Stimulated activated CD8-positive, alpha-beta memory T cell treated with anti-CD3 and anti-CD28 coated beads, Interleukin-2, amount 100 ng/mL, for 1 hour (primary cell): ENCODE measurements at places on chromosomes 5 and 9.

GRCh38 chr5:8241076-8241475 lies 372.1 kb downstream of the MTRR start:
- DNase-seq = no peak

- DNase-seq = no peak
Observed at GRCh38 chr5:53877243-53877642, 316.8 kb downstream of the NDUFS4 start.

- no peak for DNase-seq
Observed at GRCh38 chr5:82314964-82315758, 37.0 kb upstream of the RPS23 start.

GRCh38 chr5:177350776-177351391 lies 584 bp downstream of the LMAN2 start:
- no peak for DNase-seq

GRCh38 chr9:88949961-88950340 lies 41.3 kb upstream of the S1PR3 start:
- no peak for DNase-seq

DNA sequence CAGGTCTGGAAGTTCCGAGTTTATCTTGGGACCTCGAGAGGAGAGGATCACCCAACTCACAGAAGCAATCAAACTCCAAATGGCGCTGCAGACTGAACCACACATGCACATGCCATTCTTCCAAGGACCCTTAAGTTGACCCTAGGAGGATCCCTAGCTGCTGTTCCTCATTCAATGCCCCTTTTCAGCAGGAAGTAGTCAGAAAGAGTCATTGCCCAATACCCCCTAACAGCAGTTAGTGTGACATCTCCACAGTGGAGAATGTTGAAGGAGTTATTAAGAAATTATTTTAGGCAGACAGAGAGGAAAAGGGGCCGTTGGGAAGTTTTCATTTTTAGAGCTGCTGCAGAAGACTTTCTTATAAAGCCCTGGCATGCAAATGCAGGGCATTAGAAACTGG lies 229.9 kb upstream of the DAB2 start:
- no peak for DNase-seq

- no peak for DNase-seq
Observed at GRCh38 chr5:129963359-129963758, 59.1 kb downstream of the CHSY3 start.

GRCh38 chr9:28464481-28465216 lies 891.4 kb upstream of the C9orf72 start:
- no peak for DNase-seq

DNA sequence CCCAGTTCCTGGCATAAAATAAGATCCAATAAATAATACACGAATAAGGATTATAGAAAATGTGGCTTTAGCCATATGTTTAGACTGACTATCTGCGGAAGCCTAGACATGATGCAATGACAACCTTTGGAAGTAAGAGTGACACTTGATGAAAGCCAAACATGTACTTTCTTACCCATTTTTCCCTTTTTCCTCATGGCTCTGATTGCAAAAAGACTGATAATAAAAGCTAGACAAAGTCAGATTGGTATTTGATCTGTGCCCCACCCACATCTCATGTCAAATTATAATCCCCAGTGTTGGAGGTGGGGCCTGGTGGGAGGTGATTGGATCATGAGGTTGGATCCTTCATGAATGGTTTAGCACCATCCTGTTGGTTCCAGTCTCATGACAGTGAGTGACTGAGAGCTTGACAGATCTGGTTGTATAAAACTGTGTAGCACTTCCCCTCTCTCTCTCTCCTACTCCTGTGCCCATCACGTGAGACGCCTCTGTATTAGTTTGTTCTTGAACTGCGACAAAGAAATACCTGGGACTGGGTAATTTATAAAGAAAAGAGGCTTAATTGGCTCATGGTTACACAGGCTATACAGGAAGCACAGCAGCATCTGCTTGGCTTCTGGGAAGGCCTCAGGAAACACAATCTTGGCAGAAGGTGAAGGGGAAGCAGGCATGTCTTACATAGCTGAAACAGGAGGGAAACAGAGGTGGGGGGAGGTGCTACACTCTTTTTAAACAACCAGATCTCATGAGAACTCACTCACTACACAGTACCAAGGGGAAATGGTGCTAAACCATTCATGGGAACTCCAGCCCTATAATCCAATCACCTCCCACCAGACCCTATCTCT lies 243.4 kb upstream of the PIK3R1 start:
- DNase-seq = no peak

- DNase-seq = peak; percentile 50
Observed at GRCh38 chr9:35616681-35617459, 1.3 kb downstream of the CD72 start.

GRCh38 chr5:37645707-37646106 lies 194.1 kb downstream of the GDNF start:
- no peak for DNase-seq

- no peak for DNase-seq
Observed at GRCh38 chr5:9863486-9863885, 233.3 kb upstream of the TAS2R1 start.

DNA sequence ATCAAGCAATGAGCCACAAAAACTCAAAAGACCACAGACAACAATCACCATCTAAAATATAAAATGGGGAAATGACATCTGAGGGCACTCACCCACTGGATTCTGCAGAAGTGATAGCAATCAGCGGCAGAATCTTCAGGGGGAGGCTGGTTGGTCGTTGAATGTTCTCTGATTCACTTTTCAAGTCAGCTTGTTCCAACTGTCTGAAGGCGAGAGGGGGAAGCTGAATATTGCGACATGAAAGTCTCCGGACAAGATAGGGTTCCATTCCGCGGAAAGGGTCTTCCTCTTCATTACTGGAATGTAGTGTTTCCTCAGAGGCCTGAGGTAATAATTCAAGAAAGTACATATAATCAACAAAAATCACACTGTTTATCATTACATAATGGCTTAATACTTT lies 94.9 kb upstream of the PDE4D start:
- DNase-seq = no peak

- no peak for DNase-seq
Observed at GRCh38 chr5:77644371-77645157, 6.1 kb upstream of the OTP start.

GRCh38 chr5:74233571-74233970 lies 407.0 kb downstream of the ENC1 start:
- no peak for DNase-seq
